Muscle of arm (tissue), 14 donors: ENCODE measurements at places on chromosomes 16 and 17.

GRCh38 chr17:77563439-77564102, 394.9 kb upstream of the TNRC6C start:
- DNase-seq, result no peak

- no peak for DNase-seq
Measured at GRCh38 chr17:10215286-10215685, 16.9 kb upstream of the GAS7 start.

DNA sequence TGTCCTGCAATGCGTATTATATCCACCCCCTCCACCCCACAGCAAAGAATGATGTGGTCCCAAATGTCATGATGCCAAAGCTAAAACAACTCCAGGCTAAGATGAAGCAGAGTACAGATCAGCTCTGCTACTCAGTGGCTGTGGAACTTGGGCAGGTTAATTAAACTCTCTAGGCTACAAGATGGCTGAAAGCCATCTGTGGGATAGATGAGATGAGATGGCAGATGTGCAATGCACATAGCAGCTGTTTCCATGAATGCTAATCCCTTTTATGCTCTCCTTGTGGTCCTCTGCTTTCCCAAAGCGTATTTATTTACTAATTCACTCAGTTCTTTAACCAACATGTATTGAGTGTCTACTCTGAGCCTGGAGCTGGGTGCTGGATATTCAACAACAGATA, 114.4 kb downstream of the GRIN2A start:
- DNase-seq, result no peak

GRCh38 chr17:80894726-80895125, 96.9 kb upstream of the CHMP6 start:
- DNase-seq, result no peak

DNA sequence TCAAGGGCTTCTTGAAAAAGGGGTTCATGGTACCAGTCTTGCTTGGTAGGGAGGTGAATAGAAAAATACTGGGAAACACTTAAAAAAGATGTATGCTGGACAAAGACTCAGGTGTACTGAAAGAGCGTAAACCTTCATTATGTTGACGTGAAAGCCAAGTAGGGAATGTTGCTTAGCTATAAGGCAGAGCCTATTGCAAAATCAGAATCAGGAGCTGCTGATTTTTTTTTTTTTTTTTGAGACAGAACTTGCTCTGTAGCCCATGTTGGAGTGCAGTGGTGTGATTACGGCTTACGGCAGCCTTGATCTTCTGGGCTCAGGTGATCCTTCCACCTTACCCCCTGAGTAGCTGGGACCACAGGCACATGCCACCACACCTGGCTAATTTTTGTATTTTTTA, 3.9 kb downstream of the TMEM94 start:
- DNase-seq, result no peak

DNA sequence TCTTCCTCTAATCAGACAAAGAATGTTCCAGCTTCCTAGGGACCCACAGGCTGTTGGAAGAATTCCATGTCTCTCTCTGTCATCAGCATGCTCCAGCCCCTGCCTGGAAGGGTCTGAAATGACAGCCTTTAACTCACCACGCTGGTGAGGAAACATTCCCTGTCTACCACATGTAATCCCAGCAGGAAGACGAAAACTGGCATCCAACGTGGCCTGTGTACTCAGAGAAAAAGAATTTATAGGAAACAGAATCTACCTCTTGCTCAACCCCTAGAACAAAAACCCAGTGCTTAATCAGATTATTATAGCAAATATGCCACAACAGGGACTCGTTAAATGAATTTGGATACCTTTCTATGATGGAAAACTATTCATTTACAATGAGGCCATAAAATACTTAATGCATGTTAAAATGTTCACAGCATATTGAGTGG, 147.3 kb upstream of the FOXF1 start:
- no peak for DNase-seq

DNA sequence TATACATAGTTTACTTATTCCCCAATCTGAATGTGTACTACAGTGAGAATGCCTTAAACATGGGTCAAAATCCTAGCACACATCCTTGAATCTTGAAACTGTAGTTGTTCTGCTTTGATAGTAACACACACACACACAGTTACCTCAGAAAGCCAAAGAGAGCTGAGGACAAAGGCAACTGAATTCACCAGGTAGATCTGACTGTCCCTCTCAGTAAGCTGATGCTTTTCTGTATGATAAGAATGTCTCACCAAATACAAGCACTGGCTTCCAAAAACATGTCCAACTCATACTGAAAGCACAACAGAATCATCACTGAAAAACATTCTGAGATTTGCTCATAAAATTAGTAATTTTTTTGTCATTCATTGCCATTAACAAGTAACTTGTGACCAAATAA, 104.3 kb upstream of the DYNLRB2 start:
- no peak for DNase-seq

- DNase-seq, result peak; percentile 74
Measured at GRCh38 chr16:17328932-17329331, 141.8 kb downstream of the XYLT1 start.

GRCh38 chr16:27242868-27243590, 25.5 kb downstream of the NSMCE1 start:
- DNase-seq, result no peak

- DNase-seq, result no peak
Measured at GRCh38 chr17:12227547-12227946, 206.9 kb downstream of the MAP2K4 start.

GRCh38 chr17:31487648-31488263, 96.3 kb downstream of the RAB11FIP4 start:
- peak; percentile 30 for DNase-seq

- peak; percentile 94 for DNase-seq
Measured at GRCh38 chr16:4474192-4474961, at the start of gene NMRAL1. Gene NMRAL1, minus strand, starts transcription at chr16:4474625. Its CDS starts 493 bp downstream, at chr16:4474132.

- DNase-seq, result no peak
Measured at GRCh38 chr17:50687200-50688066, 20.3 kb downstream of the ANKRD40 start.

DNA sequence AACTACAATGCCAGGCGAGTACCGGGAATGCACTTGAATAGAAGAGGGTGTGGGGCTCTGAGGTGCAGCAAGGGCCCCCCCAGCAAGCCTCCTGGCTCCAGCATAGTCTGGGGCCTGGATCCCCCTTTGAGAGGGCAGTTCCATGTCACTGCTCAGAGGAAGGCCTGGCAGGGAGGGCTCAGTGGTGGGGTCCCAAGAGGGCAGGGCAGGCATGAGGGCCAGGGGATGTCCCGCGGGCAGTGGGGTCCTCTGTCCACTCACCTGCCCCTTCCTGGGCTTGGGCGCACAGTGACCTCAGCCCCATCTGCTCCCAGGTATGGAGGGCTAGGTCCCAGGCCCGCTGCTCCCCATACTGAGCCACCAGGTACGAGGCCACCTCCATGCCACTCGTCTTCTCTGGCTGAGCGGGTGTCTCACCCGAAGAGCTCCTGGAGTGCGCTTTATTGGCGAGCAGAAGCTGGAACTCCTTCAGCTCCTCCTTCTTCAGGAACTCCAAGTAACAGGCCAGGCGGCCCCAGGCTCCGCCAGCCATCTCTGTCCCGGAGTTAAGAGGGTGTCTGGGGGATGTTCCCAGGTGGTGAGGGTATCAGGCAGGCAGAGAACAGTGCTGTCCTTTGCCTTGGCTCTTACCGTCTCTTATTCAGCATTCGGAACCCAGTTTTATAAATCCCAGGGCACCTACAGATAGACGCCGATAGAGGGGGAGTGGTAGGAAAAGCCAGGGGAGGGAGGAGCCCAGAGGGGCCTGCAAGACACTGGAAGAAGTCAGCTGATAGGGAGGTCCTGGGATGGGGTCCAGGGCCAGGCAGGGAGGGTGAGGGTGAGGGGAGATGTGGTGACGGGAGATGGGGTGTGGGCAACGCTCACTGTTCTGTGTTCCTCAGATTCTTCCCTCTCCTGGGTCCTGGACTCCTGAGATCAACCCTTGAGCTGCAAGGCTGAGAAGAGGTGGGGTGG, 605 bp downstream of the NLRP1 start:
- no peak for DNase-seq

- no peak for DNase-seq
Measured at GRCh38 chr16:28103516-28104170, 40.1 kb upstream of the GSG1L start.

GRCh38 chr16:51657848-51658247, 506.8 kb upstream of the SALL1 start:
- DNase-seq, result no peak

GRCh38 chr16:89133457-89134127, 38.0 kb upstream of the CDH15 start:
- no peak for DNase-seq

GRCh38 chr16:83935005-83935857, 17.8 kb upstream of the OSGIN1 start:
- no peak for DNase-seq

- peak; percentile 19 for DNase-seq
Measured at GRCh38 chr16:67036323-67036741, 7.4 kb downstream of the CBFB start.

DNA sequence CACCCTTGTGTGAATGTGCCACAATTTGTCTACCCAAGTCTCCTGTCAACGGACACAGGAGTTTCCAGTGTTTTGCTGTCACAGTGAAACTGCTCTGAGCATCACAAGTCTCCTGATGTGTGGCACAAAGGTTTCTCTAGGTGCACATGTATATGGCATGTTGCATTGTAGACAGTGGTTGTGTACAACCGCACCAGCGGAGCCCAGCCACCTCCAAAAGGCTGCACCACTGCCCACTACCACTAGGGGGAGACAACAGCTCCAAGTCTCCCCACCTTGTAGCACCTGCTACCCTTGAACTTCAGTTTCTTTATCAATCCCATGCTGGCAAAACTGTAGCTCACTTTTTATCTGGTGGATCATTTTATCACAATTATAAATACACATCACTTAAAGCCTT, 95.5 kb upstream of the ZNF469 start:
- no peak for DNase-seq

DNA sequence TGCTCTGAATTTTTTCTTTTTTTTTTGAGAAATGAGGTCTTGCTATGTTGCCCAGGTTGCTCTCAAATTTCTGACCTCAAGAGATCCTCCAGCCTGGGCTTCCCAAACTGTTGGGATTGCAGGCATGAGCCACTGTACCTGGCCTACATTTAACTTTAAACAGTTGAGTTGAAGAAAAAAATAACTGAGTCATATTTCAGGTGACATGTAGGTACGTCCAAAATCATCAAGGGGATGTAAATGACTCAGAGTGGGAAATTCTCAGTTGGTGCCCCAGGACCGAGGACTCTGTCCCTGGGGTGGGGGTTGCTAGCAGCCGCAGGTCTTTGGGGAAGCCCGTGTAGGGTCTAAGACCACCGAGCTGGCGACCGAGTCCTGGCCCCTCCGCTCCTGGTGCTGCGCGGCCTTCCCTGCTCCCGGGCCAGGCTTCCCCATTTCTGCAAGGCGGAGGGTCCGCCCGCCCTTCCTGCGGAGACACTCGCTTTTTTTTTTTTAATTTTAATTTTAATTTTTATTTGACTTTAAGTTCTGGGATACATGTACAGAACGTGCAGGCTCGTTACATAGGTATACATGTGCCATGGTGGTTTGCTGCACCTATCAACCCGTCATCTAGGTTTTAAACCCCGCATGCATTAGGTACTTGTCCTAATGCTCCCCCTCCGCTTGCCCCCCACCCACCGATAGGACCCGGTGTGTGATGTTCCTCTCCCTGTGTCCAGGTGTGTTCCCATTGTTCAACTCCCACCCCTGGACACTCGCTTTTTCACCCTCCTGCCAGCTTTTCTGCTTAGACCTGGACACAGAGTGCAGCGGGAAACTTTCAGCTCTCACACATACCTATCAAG, 12.7 kb upstream of the N4BP1 start:
- DNase-seq, result no peak

- DNase-seq, result no peak
Measured at GRCh38 chr16:20301840-20302239, 25.5 kb downstream of the GP2 start.

GRCh38 chr16:65532258-65532657, 410.4 kb upstream of the CDH11 start:
- DNase-seq, result no peak

- DNase-seq, result no peak
Measured at GRCh38 chr17:30433514-30433913, 43.7 kb upstream of the GOSR1 start.

DNA sequence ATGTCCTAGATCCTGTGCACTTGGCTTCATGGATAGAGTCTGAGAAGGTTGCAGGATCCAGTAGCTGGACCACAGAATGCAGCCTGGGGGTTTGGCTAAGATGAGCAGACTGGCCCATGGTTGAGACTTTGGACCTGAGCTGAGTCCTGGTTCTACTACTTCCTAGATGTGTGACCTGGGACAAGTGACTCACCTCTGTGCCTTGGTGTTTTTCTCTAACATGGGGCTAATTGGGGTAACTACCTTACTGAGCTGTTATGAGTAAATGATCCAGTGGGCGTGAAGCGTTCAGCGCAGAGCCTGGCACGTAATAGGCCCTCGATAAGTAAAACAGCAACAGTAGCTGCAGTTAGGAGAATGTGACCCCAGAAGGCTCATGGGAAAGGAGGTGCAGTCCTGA, 38.8 kb downstream of the SNX20 start:
- no peak for DNase-seq

GRCh38 chr17:7219812-7220592, at the start of the genes ACADVL and DLG4:
Gene ACADVL, plus strand, starts transcription at chr17:7219938. Its CDS starts 47 bp downstream, at chr17:7219985.
Gene DLG4, minus strand, starts transcription at chr17:7219836.
- peak; percentile 92 for DNase-seq

DNA sequence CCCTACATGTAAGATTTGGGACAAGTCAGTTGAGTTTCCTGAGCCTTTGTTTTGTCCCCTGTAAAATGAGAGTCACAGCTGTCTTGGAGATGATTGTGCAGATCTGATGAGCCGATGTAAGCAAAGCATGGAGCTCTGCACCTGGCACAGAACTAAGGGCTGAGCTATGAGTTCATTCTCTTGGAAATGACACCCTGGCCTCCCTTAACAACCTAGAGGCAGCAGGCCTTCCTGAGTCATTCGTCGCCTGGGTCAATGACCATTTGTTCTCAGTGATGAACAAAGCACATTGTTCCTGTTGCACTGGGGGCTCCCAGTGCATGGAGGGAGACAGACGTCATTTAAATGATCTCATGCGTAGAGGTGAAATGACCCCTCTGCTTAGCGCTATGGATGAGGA, 62.8 kb upstream of the GCSH start:
- no peak for DNase-seq

- no peak for DNase-seq
Measured at GRCh38 chr16:64459821-64460220, 662.0 kb downstream of the CDH11 start.

DNA sequence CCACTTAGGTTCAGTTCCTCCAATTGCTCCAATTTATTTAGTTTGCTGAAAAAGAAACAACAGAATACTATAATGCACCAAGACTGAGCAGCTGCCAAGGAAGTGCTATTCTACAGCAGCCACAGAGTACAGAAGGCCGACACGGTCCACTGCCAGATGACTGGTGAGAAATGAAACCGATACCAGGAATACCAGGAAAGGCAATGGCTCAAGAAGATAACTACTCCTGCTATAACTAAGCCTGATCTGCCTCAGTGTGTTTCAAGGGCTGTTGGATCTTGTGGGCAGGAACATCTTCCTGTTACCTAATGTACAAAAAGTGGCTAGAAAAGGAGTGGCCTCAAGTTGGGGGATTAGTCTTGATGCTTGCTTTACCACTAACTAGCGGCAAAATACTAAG, 32.8 kb downstream of the MARVELD3 start:
- no peak for DNase-seq

GRCh38 chr17:75475144-75475835, 18.9 kb downstream of the TMEM94 start:
- no peak for DNase-seq

- DNase-seq, result no peak
Measured at GRCh38 chr16:89519881-89520280, 11.7 kb downstream of the SPG7 start.
